ENCODE measurements at places on chromosomes 12 and 14.

DNA sequence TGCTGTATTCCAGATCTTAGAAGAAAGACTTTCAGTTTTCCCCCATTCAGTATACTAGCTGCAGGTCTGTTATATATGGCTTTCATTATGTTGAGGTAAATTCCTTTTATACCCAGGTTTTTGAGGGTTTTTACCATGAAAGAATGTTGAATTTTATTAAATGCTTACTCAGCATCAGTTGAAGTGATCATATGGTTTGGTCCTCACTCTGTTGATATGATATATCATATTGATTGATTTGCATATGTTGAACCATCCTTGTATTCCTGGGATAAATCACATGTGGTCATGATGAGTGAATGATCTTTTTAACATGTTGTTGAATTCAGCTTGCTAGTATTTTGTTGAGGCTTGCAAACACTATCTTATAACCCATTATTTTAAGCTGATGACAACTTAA lies 96.7 kb downstream of the TRMT5 start:
- DNase-seq = no peak

GRCh38 chr12:23947395-23947794 lies 2.1 kb downstream of the SOX5 start:
- no peak for DNase-seq

DNA sequence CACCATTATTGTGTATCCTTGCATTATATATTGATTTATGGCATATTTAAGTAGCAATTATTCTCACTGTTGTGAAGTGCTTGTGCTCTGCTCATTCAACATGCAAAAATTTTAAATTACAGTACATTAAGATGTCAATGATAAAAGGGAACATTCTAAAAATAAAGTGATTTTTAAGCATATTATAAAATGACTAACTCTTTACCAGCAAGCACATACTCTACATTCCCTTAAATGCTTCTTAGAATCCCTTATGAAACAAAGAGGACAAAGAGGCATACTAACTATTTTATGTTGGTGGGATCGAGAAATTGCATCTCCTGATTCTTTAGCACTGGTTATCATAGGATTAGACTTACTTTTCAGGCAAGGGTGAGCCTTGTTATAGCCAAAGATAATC lies 46.6 kb upstream of the ZDHHC17 start:
- no peak for DNase-seq

DNA sequence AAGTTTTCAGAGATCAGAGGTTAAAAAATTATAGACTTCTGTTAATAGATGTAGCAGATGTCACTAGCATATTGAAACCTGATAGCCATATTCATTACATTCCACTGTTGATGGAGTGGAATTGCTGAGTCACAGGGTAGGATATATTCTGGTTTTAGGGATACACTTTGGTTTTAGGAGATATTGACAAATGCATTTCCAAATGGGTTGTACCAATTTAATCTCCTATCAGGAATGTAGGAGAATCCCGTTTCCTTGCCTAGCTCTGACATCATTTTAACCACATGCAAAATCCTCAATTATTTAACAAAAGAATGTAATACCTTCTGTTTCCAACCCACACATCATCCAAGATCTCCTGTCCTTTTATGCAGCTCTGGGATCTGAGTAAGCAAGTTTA lies 30.7 kb upstream of the ESR2 start:
- no peak for DNase-seq

GRCh38 chr14:103593577-103593976 lies 30.8 kb downstream of the COA8 start:
- DNase-seq = no peak

DNA sequence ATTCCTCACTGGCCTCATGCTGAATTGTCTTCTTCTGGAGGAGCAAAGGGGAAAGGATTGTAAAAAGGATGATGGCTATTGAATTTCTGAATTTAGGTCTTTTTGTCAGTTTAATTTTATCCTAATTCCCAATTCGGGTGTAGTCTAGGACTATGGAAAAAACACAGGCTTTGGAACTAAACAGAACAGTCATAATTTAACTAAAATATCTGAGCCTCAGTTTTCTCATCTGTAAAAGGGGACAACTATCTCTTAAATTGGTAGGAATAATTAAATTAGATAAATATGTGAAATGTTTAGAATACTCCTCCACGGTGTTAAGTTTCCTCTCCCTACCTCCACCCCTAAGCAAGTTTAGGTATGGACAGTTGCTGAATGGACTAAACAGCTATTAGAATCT lies 3.2 kb upstream of the SP1 start:
- DNase-seq = no peak

DNA sequence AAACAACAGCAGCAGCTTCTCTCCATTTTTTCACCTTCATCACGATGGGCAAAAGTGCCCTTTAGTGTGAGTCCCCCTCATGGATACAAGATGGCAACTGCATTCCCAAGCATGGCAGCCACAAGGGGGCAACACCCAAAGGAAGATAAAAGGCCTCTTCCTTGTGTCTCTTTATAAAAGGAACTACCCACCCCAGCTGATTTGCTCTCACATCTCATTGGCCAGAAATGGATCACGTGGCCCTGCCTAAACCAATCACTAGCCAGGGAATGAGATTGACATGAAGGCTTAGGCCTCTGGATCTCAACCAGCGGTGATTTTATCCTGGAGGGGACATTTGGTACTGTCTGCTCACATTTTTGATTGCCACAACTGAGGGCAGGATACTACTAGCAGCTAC lies 21.9 kb upstream of the IFT81 start:
- peak; percentile 80 for DNase-seq

GRCh38 chr12:50186681-50187080 lies 19.5 kb upstream of the CERS5 start:
- no peak for DNase-seq

DNA sequence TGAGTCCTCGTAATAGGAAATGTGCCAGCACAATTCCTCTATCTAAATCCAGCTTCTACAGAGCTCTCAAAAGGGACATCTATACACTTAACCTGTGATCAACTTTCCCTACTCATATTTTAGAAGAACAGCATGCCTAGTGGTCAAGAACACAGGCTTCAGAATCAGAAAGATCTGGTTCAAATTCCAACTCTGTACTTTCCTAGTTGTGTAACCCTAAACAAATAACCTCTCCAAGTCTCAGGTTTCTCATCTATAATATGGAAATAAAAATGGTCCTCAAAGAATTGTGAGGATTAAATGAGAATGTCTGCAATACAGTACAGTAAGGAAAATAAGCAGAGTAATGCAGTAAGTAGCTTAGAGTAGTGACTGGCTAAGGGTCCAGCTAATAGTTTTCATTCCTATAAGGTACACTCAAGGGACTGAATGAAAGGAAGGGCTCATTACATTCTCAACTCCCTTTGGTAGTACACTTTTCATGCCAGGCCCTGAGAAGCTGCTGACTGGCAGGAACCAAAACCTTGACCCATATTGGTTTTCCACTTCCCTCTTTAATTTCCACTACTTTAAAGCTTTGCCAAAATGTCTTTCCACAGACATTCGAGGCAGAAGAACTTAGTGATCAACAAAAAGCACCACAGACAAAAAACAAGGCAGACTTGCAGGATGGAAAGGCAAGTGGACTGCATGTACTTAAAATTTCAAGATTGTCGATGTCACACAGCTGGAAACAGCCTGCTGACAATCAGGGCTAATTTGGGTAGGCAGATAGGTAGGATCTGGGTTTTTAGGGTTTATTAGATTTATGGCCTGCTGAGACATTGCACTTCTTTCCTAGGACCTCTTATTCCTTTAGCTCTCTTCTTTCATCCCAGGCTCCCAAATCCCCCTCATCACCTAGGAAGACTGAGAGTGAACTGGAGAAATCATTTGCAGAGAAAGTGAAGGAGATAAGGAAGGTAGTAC lies 4.3 kb downstream of the CCDC196 start:
- no peak for DNase-seq

DNA sequence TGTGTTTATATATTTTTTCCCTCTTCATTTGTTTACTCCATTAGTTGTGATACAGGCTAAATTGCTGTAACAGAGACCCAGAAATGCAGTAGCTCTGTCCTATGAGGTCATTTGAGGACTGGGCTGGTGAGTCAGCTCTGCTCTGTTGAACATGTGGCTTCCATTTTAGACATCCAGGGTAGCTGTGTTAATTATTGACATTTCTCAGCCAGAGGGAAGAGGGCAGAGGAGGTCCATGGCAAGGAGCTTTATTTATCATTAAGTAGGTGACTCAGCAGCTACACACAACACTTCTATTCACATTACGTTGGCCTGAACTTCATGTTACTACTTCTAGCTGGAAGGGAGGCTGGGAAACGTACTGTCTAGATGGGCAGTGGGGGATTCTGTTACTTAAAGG lies 85.4 kb downstream of the PTCSC3 start:
- DNase-seq = no peak

DNA sequence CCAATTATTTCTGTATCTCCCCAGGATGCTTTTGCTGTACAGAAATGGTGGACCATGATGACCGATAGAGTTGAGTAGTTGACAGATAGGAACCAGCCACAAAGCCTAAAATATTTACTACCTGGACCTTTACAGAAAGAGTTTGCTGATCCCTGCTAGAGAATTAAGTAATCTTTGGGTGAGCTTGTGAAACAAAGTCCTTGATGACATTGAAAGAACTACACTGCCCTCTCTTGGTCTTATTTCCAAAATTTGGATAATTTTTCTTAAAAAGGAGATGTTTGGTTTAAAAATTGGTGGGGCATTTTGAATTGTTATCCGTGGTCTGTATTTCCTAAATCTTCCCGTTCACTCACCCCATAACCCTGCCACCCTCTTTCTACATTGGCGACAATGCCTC lies 13.7 kb upstream of the TCTN1 start:
- no peak for DNase-seq

DNA sequence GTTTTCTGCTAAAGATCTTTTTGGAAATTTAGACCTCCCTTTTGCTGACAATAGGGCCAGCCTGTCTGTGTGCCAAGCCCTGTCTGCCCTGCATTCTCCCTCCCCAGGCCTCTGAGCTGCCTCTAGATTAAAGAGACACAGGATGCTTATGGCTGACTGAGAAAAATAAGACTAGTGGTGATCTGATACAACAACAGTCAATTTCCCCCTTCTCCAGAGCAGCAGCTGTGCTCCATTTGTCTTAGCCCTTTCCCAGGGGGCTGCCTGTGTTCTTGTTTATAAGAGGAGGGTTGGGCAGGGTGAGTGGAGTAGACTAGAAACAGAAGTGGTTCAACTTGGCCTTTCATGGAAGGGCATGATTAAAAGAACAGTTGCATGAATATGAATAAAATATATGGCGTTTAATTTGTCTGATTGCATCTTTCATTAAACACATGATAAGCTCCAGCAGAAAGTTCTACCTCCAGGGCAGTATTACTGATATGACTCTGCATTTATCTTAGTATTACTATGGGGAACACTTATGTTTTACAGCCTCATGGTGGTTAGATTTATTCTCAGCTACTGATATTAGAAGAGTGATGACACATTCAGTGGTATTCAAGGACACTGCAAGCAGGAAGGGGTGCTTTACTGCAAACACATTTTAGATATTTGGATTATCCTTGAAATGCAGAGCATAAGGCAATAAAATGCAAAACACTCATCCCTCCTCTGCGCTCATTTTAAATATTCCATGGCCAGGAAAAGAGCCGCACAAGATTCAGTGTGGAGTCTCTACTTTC lies 150.2 kb upstream of the CLEC14A start:
- peak; percentile 3 for DNase-seq

DNA sequence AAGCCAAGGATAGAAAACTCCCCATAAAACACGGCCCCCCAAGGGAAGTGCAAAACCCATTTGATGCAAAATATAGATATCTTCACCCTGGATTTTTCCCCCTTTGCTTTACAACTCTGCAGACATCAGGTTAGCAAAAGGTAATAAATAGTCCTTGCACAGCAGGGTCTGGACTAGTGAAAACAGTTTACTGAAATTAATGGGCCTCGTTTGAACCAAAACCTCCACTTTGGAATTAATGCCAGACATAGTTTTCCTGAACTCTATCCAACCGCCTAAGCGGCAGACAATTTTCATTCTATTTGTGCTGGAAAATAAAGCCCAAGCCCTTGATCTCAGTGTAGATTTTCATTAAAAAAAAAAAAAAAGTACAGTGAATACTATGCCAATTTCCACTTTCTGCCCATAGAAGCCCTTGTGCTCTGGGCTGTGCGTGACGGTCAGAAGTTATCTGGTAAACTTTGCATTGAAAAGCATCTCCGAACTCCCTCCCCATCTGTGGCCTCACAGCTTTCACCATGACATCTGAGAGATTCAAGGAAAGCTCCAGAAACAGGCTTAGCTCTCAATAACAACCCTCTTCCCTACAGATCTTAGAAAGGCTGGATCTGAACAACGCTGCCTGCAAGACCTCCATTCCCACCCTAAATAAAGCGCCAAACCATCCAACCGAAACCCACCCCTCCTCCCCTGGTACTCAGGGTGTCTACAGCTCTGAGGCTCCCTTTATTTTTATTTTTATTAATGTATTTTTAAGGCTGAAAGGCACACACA lies 11.0 kb upstream of the IRF2BPL start:
- no peak for DNase-seq

DNA sequence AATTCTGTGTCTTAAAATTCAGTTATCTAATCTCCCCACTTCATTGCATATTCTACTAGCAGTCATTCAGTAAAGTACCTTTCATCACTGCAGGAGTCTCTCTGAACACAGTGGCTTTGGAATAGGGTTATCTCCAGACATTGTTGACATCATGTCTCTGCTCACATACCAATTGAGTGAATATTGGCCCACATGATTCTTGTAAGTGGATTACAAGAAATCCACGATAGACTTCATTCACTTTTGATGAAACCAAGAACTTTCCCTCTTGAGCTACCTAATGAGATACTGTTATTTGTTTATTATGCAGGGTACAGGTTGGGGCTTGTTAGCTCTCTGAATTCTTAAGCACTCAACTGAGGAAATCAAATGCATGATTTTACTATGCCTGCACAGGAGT lies 284.9 kb downstream of the RAD51B start:
- no peak for DNase-seq

- DNase-seq = no peak
Measured at GRCh38 chr12:120055231-120056000, 61.1 kb downstream of the RAB35 start.

GRCh38 chr14:26286913-26287205 lies 311.0 kb downstream of the NOVA1 start:
- no peak for DNase-seq

GRCh38 chr12:64779354-64779974 lies 20.3 kb upstream of the GNS start:
- no peak for DNase-seq

- peak; percentile 43 for DNase-seq
Measured at GRCh38 chr14:22926316-22926715, 2.9 kb downstream of the PRMT5 start.

- no peak for DNase-seq
Measured at GRCh38 chr14:76277586-76278130, 98.3 kb upstream of the ESRRB start.

- DNase-seq = no peak
Measured at GRCh38 chr14:98957211-98958047, 314.6 kb downstream of the BCL11B start.

DNA sequence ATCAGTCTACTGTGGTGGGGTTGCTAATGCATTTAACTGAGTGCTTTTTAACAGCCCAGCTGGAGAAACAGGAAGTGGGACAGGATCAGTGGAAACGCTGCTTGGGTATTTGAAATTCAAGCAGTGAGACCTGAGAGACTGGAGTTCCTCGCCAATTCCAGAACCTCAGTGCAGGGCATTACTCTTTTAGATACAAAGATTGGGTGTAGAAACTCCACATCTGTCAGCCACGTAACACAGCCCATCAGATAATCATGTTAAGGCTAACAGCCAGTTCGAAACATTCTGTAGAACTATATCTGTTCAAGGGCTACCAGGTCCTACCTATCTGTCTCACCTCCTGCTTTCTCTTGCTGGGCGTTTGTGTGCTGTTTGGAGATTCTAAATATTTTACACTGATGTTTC lies 45.5 kb downstream of the RAD52 start:
- no peak for DNase-seq

GRCh38 chr14:81206115-81206514 lies 14.6 kb downstream of the GTF2A1 start:
- no peak for DNase-seq

Data from SW 1271 (cell line).